Brain microvascular endothelial cell (primary cell): ENCODE measurements at places on chromosomes 4 and X.

GRCh38 chrX:29662759-29663503, 552.4 kb upstream of the MAGEB2 start:
- DNase-seq: peak; percentile 91

- DNase-seq: no peak
These were observed 50.8 kb downstream of the MAOA start for GRCh38 chrX:43706786-43707370.

GRCh38 chr4:75895744-75896314, 6.4 kb downstream of the PPEF2 start:
- no peak for DNase-seq

GRCh38 chr4:185738820-185739219, 73.2 kb downstream of the SORBS2 start:
- no peak for DNase-seq

DNA sequence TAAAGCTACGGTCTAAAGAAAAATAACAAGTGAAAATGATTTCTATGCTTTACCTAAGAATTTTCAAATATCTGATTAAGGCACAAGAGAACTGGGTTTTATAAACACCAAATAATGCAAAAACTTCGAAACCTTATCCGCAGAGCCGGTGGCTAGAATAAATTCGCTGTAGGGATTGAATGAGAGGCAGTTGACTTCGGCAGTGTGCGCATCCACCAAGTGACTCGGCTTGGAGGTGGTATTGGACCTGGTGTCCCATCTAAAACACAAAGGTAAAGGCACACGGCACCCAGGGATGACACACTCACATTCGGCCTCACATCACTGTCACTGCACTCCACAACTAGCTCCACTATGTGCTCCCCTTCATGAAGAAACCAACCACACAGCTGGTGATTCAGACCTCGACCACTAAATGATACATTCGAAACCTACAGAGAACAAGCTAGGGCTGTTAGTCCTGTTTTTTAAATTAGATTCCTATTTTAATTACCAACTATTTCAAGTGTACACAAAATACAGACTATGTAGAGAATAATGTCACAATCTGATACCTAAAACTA, 17.5 kb downstream of the RBBP7 start:
- DNase-seq: no peak

DNA sequence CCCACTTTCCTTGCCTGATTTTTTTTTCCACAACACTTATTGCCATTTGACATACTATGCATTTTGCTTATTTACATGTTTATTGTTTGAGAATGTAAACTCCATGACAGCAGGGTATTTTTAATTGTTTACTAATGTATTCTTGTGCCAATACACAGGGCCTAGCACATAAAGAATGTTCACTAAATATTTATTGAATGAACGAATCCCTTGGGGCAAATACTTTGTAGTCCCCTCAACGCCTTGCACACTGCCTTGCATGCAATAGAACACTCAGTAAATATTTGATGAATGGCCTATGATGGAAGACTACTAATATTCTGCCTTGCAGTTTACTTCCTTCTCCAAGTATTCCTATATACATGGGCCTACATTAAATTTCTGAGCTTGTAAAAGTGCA, 1.4 kb upstream of the PRPS1 start:
- no peak for DNase-seq
